ENCODE measurements at places on chromosomes 7 and 10. TPM values are rescaled to one million over a fixed set of nuclear protein-coding genes. Genes with fewer than 3 reads are reported as not detected.

- no peak for DNase-seq
- no peaks in the 10 kb centered on the region for H3K27me3 ChIP-seq
- no peaks in the 10 kb centered on the region for H3K36me3 ChIP-seq
- H3K4me1 ChIP-seq, result peaks cover 5% of the 10 kb centered on the region
- no peak overlapping the region for H3K27ac ChIP-seq
These were observed 2.6 kb upstream of the METTL27 start for GRCh38 chr7:73844848-73845460.

DNA sequence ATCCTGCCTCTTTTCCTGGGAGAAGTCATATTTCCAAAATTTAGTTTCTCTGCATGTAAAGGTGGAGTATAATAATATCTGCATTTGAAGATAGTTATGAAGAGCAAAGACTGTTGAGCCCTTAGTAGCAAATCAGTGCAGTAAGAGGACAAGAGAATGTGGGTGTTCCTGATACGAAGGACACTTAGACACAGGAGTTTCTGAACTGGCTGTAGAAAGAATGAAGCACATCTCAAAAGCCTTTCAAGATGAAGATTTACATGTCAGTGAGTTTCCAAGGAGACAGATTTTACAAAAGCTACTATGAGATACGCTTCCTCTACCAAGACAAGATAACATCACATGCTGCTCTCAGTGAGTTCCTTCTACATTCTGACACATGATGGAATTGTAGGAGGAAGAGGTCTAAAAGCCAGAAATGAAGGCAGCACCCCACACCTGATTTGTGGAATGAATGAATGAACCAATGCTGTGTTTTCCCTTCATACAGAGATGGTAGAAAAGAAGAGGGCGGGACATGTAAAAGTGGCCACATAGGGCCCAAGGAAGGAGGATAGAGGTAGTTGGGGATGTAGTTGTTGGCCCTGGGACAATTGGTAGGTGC is 173.6 kb upstream of the PDE1C start:
- peaks cover 23% of the 10 kb centered on the region for H3K27me3 ChIP-seq

DNA sequence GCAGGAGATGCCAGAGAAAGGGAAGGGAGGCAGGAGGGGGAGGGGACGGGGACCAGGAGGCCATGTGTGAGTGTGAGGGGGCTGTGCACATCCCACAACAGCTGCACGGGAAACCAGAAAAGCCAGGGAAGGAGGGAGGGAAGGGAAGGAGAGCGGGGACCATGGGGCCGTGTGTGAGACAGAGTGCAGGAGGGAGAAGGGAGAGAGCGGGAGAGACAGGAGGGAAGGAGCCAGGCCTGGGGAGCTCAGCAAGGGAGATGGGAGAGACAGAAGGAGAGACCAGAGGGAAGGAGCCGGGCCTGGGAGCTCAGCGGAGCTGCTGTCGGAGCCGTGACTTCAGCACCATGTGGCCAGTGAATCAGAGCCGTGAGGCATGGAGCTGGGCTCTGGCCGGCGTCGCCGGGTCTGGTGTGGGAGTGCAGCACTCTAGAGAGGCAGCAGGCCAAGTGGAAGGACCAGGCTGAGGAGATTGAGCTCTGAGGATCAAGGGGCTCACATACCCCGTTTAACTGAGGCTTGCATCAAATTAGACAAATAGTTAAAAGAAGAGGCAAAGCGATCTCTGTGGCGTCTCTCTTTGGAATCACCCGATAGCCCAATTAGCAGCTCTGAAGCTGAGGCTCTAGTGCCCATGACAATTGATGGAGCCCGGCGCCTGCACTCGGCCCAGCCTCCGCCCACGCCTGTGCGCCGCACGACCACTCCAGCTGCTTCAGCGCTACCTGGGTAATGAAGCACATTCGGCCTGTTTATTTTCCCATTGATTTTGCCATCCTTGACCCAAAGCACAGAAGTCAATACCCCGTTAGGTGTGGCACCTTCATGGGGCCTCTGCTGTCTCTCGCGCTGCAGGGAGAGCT is 150.4 kb downstream of the MAD1L1 start:
- peak overlapping the region; percentile 50 for H3K27ac ChIP-seq
- no peaks in the 10 kb centered on the region for H3K36me3 ChIP-seq
- DNase-seq, result no peak
- H3K4me3 ChIP-seq, result peak overlapping the region; percentile 15
- H3K4me1 ChIP-seq, result peaks cover 35% of the 10 kb centered on the region

DNA sequence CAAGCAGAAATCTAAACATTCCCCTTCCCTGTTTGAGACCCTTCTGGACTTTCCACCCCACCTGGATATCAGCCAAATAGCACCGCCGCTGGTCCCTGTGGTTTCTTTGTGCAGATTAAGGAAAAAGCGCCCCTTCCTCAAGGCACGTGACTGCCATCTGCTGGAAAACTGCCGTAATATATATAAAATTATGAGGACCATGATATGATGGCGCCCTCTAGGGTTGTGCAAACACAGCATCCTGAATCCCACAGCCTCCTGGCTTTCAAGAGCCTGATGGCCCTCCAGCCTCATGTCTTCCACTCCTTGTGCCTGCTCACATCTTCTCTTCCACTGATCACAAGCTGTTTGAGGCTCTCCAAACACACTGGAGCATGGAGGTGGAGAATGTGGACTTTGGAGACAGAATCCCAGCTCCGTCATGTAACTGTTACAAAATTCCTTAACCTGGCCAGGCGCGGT is 121.3 kb downstream of the MYL10 start:
- DNase-seq, result peak; percentile 88
- no peak overlapping the region for H3K27ac ChIP-seq
- H3K4me1 ChIP-seq, result peaks cover 5% of the 10 kb centered on the region
- no peaks in the 10 kb centered on the region for H3K27me3 ChIP-seq

GRCh38 chr7:157211690-157212089 is 73.0 kb downstream of the UBE3C start:
- peaks cover 3% of the 10 kb centered on the region for H3K4me1 ChIP-seq
- H3K27me3 ChIP-seq, result no peaks in the 10 kb centered on the region
- H3K36me3 ChIP-seq, result peaks cover 11% of the 10 kb centered on the region
- no peak overlapping the region for H3K4me3 ChIP-seq
- no peak overlapping the region for H3K27ac ChIP-seq
- no peak for DNase-seq

GRCh38 chr7:16648551-16648950 is 2.6 kb downstream of the BZW2 start:
- peaks cover 57% of the 10 kb centered on the region for H3K4me1 ChIP-seq
- H3K36me3 ChIP-seq, result no peaks in the 10 kb centered on the region
- H3K27me3 ChIP-seq, result no peaks in the 10 kb centered on the region
- no peak for DNase-seq
- H3K27ac ChIP-seq, result peak overlapping the region; percentile 3

The TSPAN13 gene
- 37.3 TPM for total RNA-seq

The GPR85 gene
- total RNA-seq, result 1.6 TPM

DNA sequence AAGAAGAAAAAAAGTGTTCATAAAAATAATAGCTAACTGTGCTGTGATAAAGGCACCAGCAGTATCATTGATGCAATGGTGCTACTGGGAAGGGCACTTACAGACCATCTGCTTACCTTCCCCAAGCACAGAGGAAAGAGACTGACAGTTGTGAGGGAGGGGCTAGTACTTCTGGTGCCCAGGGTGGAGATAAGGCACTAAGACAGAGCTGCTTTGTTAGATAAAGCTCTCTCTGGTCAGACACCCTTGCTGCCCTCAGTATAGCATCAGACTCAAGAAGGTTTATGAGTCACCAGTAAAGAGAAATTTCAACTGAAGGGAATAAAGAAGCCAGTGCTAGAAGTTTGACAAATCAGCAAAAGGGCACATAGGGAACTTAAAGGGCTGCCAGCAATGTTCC is 325.6 kb downstream of the HPSE2 start:
- H3K27me3 ChIP-seq, result no peaks in the 10 kb centered on the region
- peaks cover 10% of the 10 kb centered on the region for H3K4me1 ChIP-seq
- no peak for DNase-seq
- no peak overlapping the region for H3K27ac ChIP-seq

The PTPRZ1 gene
- 202 TPM for total RNA-seq

GRCh38 chr10:23918839-23919238 is 290.1 kb upstream of the KIAA1217 start:
- H3K27me3 ChIP-seq, result peaks cover 4% of the 10 kb centered on the region
- peaks cover 8% of the 10 kb centered on the region for H3K4me1 ChIP-seq
- DNase-seq, result no peak
- no peaks in the 10 kb centered on the region for H3K36me3 ChIP-seq
- H3K27ac ChIP-seq, result no peak overlapping the region

DNA sequence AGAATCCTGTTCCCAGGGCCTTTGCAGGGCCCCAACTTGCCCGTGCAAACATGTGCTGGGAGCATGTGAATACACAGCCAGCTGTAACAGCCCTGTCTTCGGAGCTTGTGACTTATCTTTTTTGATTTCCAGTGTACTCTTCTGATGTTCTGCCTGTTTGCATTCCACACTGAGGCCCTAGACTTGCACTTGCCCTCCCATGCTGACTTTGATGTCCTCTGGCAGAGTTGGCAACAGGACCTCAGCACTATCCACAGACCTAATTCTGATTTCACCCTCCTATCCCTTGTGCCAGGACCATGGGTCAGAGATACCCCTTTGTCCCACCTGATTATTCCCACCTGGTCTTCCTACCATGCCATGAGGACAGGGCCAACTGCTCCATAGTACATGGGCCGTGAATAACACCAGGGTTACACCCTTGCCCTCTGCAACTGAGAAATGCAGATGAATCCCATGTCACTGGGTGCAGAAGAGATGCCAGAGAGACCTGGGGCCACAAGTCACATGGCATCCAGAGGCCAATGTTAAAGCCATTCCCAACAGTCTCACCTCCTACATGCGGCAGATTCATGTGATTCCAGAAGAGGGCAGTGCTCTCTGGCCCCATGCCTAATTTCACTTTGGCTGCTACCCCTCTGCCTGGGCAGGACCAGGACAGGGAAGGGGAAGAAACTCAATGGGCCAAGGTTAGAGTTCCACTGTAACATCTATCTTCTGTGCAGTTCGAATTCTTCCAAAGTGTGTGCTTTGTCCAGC is 43.0 kb downstream of the SCRN1 start:
- no peaks in the 10 kb centered on the region for H3K27me3 ChIP-seq
- DNase-seq, result no peak
- H3K4me3 ChIP-seq, result no peak overlapping the region
- H3K27ac ChIP-seq, result peak overlapping the region; percentile 12
- H3K4me1 ChIP-seq, result no peaks in the 10 kb centered on the region
- H3K36me3 ChIP-seq, result peaks cover 25% of the 10 kb centered on the region

DNA sequence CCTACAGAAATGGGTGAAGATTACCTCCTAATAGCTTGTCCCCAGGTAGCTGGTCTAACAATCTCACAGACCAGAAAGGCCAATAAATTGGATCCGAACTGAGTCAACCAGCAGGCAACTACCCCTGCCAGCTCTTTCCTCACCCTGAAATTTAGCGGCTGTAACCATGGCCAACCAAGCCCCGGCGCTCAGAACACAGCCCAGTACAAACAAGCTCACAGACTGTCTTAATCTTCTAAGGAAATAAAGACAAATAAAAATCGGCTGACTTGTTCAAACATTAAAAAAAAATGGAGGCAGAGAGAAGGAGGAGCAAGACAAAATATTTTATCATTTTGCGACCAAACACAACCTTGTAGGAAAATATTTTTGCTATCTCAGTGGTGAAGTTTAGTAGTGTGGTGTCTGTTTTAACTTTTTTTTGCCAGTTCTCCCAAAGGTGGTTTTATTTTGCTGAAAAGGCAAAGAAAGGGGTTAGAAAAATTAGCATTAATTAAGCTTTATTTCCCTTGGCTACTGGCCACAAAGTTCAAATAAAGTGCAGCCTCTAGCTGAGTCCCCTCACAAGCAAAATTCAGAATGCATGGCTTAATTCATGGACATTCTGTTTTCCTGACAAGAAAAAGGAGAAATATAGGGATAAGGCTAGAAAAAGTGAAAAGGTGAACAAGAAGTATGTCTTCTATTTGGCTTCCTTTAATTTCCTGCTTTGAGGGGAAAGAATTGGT is 313.0 kb upstream of the NPVF start:
- H3K4me1 ChIP-seq, result peaks cover 16% of the 10 kb centered on the region
- no peak overlapping the region for H3K27ac ChIP-seq
- no peak overlapping the region for H3K4me3 ChIP-seq
- peaks cover 5% of the 10 kb centered on the region for H3K27me3 ChIP-seq
- DNase-seq, result no peak

The CCDC146 gene
- total RNA-seq, result 6.4 TPM

DNA sequence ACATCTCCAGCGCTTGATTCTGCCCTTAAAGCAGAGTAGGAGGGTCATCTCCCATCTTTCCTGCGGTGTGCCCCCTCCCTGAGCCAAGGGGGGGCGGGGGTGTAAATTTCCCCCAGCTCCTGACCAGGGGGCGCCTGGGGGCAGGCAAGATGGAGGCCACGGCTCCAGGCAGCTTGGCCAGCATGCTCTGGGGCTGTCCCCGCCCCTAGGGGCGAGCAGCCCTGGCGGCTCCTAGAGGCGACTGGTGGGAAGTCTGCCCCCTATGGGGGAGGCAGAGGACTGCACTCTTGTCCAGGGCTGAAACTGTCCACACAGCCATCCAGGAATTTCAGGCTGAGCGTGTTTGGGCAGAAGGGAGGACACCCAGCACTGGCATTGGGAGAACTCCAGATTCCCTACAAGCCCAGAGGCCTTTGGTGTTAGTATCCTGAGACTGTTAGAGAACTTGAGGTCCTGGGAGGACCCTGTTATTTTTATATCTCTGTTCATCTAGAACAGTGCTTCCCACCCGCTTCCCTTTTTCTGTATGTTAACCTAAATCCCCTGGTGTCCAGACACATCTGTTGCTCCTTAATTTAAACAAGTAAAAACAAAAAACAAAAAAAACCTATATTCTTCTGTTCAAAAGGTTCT is 4.6 kb downstream of the STRA8 start:
- peaks cover 4% of the 10 kb centered on the region for H3K4me1 ChIP-seq
- H3K4me3 ChIP-seq, result no peak overlapping the region
- no peaks in the 10 kb centered on the region for H3K27me3 ChIP-seq
- no peak for DNase-seq

DNA sequence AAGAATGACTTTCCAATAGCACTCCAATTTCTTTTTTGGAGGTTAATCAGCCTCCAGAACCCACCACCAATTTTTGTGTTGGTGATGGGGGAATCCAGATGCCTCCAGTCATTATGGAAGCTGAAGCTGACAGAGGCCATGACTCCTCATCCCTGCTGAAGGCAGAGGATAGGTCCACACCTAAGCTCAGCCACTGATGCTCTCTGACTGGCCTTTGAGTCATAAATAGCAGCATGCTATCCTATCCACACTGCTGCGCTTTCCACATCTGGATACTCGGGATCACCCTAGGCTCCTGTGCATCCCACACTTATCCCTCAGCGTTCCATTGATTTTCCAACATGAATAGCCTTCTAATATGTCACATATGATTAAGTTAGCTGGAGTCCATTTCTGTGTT is 124.2 kb downstream of the TES start:
- no peaks in the 10 kb centered on the region for H3K27me3 ChIP-seq
- H3K36me3 ChIP-seq, result no peaks in the 10 kb centered on the region
- H3K4me1 ChIP-seq, result no peaks in the 10 kb centered on the region

- no peaks in the 10 kb centered on the region for H3K27me3 ChIP-seq
- DNase-seq, result no peak
- H3K4me1 ChIP-seq, result peaks cover 23% of the 10 kb centered on the region
- H3K4me3 ChIP-seq, result no peak overlapping the region
- H3K27ac ChIP-seq, result peak overlapping the region; percentile 88
These were observed 29.6 kb upstream of the PSAP start for GRCh38 chr10:71880425-71881306.
